ENCODE measurements at places on chromosomes 1 and 21.

DNA sequence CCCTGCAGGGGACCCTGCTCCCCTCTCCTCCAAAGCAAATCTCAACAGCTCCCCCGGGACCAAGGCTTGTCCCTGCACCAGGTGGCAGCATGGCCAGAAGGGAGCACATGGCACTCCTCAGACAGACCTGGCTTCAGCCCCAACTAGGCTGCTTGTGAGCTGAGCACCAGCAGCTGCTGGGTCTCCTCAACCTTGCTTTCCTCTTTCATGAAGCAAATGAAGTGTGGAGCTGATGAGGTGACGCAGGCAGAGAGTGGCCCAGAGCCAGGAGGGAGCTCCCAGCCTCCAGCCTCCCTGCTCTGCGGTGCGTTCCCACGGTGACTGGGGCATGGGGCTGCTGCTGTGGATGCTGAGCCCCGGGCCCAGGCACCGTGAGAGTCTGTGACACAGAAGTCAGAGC is 34.0 kb downstream of the MEGF6 start:
- DNase-seq: no peak

GRCh38 chr1:36654586-36654985 is 171.9 kb upstream of the CSF3R start:
- no peak for DNase-seq

- no peak for DNase-seq
Measured at GRCh38 chr1:21331752-21332478, 41.7 kb upstream of the ECE1 start.

GRCh38 chr1:23168079-23168444 is 594 bp downstream of the LUZP1 start:
- no peak for DNase-seq

DNA sequence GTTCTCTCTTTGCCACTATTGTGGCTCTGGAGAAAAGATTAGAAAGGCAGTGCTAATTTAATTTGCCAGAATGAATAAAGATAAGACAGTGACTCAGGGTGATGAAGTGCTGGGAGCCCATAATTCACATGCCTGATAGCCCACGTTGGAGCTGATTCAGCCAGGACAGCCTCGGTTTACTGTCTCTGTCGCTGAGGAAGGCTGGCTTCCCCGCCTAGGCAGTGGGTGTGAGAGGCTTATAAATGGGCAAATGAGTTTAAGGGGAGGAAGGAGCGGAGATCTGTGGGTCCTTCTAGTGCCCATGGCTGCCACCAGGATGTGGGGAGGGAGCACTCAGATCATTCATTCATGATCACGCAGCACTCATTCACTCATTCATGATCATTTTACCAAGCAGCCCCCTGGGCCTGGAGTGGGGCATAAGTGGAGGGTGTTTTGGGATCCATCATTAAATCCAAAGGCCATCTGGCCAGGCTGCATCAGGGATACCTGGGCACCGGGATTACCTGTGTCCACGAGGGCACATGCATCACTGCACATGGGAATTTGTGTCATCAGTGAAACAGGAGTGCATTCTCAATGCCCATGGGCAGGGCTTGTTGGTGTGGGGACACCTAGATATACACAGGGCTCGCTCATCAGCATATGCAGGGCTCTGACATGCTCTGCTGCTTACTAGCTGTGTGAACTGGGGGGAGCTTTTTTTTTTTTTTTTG is 315.4 kb downstream of the MATN1 start:
- no peak for DNase-seq

All from HuH-7 (cell line).